ENCODE measurements at places on chromosomes 2 and 18.

- no peak for DNase-seq
Observed at GRCh38 chr2:47257946-47258348, 102.8 kb upstream of the STPG4 start.

DNA sequence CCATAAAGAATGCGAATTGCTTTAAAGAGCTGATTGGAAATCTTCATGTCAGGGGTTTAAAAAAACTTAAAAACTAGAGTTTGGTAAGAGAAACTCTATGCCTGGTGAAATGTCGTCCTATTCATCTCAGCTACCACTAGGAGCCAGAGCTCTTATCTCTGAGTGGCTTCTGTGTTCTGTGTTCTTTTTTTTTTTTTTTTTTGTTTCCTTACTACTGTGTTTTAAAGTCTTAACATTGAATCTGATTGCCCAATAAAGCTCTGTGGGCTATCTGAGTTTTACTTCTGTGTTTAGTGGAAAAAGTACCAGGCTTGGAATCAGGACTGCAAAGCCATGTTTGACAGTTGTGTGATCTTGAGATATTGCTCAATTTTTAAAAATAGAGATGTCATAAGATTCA lies 494.8 kb downstream of the RIT2 start:
- DNase-seq = no peak

DNA sequence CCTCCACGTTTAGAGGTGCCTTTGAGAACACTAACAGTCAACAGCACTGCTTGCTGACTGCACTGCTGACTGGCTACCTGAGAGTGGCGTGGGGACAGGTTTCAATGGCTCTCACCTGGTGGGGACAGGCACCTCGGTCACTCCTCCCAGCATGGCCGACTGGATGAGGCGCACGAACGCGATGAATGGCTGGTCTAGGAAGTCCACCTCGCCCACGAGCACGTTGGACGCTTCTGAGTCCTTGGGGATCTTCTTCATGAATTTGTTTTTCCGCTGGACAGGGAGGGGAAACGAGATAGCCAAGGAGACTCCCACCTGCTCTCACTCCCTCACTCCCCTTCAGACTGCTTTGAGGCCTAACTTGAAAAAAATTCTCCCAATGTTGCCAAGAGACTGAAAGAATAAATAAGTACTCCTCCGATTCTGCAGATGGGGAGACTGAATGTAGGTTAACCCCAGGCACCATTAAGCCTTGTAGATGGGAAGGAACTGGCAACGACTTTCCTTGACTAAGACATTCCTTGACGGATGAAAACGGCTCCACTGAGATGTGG lies 57.3 kb downstream of the MTHFD2 start:
- DNase-seq = no peak

DNA sequence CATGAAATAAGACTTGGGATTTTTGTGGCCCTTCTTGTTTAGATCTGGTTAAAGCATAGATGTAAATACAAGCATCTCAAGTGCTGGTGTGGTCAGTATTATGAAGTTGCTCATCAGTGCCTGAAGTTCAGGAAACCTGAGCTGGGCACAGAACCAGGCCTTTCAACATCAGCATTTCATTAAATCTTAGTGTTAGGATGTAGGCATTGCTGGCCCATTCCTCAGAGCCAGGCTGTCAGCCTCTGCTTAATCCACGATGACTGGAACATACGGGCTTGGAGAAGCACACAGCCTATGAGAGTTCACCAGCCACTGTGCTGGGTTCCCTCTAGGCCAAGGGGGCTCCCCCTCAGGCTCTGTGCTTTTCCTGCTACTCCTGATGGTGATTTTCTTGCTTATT lies 270.2 kb downstream of the EN1 start:
- DNase-seq = no peak

GRCh38 chr2:179051250-179051649 lies 1.3 kb upstream of the CCDC141 start:
- DNase-seq = no peak

DNA sequence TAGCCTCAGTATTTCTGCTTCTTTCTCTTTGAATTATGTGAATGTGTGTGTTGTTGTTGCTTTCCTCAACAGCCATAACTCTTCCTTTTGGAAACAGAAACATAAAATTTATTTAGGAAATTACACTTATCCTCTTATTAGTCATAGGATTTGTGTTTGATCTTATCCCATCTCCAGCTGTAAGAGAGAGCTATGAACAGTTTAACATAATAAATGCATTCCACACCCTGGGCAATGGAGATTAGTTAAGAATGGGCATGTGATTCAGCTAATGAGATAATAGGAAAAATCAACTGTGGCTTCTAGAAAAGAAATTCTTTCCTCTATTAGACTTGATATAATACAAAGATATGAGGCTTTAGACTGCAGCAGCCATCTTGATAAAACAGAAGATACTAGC lies 55.0 kb downstream of the SCN7A start:
- DNase-seq = no peak

- no peak for DNase-seq
Observed at GRCh38 chr2:229520691-229521096, 193.7 kb downstream of the DNER start.

DNA sequence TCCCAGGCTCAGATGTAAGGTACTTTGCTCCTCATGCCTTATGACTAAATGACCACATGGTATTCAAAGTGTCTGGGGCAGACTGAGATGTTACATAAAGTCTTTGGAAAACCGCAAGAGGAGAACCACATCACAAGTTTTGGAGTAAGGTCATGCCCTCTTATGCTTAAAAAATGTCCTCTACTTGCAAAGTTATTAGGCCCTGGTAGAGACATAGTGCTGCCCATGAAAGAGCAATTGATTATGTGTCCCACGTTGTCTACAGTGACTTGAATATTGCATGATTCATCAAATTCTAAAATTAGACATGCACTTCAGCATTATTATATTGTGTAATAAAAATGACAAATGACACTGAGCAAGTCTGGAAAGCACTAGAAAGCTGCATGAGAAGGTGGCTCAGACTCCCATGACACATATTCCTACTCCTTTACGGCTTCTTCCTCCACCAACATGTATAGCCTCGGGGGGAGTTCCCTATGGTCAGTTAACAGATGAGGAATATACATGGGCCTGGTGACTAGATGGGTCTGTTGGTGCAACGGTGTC lies 602.6 kb upstream of the VRK2 start:
- no peak for DNase-seq

DNA sequence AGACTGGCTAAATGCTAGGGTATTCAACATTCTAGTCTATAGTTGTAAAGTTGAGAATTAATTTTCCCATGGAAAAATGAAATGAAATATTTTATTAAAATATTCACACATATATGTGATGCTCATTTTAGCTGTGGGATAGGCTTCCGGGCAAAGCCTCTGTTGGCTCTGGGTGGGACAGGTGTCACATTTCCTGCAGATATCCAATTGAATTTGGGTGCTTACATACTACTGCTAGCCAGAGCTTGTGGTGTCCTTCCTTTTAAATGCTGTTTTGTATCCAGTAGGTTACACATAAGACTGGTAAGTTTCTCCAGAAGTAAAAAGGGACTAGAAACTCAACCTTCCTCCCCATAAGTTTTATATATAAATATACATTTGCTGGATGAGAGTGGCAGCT lies 73.8 kb downstream of the RPRM start:
- DNase-seq = no peak

GRCh38 chr2:239916205-239917124 lies 108.7 kb downstream of the NDUFA10 start:
- no peak for DNase-seq

DNA sequence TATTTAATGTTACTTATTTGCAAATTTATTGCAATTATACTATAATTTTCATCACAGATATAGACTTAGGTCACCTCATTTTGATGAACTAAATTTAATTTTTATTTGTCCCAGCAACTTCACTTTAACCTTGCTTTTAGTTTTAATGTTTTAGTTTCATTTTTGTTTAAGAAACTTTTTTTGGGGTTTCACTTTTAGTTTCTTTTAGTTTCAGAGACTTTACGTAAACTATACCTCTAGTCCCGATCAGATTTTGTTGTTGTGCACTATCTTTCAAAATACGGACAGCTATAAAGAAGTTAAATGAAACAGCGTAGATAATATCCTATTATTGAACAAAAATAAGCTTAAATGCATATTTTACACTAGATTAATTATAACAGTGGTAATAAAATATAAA lies 460.5 kb downstream of the ERBB4 start:
- no peak for DNase-seq

DNA sequence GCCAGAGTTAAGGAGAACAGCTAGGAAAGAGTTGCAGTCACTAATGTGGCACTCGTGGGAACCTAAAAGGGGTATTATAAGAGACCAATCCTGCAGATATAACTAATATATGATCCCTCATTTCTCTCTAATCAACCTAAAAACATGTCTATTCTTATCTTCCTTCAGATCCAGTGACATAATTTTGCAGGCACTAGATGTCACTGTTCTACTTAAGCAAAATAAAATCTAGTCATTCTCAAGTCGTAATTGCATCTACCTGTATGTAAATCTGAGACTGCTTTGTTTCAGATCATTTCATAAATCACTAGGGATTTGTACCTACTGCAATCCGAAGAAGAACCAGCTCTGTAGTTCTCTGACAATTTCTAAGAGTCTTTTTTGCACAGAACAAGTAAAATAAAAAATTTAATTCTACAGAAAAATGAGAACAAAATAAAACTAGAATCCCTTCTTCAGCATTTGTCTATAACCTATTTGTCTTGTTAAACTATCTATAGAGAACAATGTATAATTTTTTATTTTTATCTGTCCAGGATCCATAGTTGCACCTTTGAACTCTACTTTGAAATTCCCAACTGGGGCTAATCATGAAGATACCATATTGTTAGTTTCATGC lies 56.5 kb upstream of the ERBB4 start:
- no peak for DNase-seq

GRCh38 chr2:142175813-142176338 lies 45.1 kb upstream of the LRP1B start:
- DNase-seq = no peak

DNA sequence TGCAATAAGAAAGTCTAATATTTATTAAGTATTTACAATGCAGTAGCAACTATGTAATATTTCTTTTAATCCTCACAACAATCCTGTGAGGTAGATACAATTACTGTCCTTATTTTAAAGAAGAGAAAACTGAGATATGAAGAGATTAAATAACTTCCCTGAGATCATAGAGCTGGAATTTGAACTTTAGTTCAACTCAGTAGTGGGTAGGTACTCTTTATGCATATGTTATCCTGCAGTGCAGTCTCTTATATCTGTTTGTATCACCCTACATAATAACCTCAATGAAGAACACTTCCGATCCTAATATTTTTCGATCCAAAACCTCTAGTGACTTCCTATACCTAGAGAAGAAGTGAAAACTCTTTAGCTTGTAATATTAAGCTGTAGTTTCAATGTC lies 64.2 kb downstream of the PLA2R1 start:
- DNase-seq = no peak

- DNase-seq = no peak
Observed at GRCh38 chr2:179995741-179996515, 11.2 kb downstream of the CWC22 start.

- no peak for DNase-seq
Observed at GRCh38 chr2:217271813-217272212, 411.9 kb upstream of the TNP1 start.

DNA sequence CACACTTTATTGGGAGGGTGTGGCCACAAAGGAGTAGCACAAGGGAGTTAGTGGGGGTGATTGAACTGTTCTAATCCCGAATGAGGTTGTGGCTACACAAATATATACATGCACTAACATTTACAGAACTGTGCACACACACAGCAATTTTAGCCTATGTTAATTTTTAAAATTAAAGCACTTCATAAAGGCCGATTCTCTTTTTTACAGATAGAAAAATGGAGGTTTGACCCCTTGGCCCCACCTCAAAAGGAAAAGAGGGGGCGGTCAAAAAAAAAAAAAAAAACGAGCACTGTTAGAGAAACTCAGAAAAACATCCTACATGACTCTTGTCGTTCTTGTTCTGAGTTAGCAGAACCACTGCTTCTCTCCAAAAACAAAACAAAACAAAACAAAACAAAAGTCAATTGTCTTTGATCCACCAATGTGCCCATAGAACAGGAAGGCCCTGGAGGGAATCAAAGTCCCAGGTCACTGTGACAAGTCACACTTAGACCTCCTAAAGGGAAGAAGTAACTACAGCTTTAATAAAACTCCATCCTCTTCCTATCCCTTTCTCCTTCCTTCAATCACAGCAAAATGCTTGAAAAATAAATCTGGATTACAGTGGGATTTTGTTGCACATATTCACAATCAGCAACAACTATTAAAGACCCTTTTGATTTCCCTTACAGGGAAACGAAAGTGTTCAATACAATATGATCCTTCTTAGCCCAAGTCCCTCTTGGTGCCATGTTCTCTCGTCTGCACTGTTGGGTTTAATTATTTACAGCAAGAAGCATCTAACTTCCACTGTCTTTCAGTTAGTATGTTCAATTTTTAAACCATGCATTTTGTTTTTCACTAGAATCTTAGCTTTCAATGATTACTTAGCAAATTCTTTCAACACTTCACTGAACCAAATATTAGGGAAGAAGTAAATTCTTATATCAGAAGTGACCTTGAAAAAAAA lies 16.6 kb downstream of the LRP2 start:
- DNase-seq = no peak

DNA sequence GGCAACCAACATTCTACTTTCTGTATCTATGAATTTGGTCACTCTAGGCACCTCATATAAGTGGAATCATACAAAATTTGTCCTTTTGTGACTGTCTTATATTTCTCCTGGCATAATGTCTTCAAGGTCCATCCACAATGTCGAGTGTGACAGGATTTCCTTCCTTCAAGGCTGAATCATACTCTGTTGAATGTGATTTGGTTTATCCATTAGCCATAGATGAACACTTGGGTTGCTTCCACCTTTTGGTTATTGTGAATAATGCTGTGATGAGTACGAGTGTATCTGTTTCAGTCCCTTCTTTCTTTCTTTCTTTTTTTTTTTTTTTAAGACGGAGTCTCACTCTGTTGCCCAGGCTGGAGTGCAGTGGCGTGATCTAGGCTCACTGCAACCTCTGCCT lies 311.3 kb downstream of the TGIF1 start:
- no peak for DNase-seq

DNA sequence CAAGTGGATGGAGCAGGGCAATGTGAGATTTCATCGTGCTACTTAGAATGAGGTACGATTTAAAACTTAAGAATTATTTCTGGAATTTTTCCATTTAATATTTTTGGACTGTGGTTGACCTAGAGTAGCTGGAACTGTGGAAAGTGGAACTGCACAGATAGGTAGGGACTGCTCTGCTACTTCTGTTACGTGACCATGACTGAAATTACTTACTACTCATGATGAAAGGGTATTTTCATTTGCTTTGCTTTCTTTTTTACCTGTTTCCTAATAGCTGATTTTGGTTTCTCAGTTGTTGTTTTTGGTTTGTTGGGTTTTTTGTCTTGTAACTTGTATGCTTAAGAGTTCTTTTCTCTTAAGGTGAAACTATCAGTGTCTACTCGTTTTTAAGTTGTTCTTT lies 11.4 kb downstream of the UBE2E3 start:
- no peak for DNase-seq

- no peak for DNase-seq
Observed at GRCh38 chr2:206556357-206556949, 85.8 kb upstream of the FAM237A start.

DNA sequence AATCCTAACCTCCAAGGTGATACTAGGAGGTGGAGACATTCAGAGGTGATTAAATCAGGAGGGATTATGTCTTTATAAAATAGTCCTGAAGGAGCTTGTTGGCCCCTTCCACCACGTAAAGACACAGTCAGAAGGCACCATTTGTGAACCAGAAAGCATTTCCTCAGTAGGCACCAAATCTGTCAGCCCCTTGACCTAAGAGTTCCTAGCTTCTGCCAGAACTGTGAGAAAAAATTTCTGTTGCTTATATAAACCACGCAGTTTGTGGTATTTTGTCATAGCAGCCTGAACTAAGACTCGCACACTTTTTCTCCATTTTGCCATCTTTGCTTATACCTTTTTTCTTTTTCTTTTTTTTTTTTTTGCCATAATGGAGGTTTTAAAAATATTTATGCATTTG lies 18.6 kb upstream of the NARS1 start:
- no peak for DNase-seq

All from GM12891 (cell line).